Posterior vena cava (tissue), 2 donors: ENCODE measurements at places on chromosomes 4 and X. TPM values are rescaled to one million over a fixed set of nuclear protein-coding genes. Genes with fewer than 3 reads are reported as not detected.

The LPAR4 gene
- total RNA-seq = 1.4 TPM

The CYSLTR1 gene
- total RNA-seq = 7.9 TPM

The LDOC1 gene
- total RNA-seq = 36.7 TPM

DNA sequence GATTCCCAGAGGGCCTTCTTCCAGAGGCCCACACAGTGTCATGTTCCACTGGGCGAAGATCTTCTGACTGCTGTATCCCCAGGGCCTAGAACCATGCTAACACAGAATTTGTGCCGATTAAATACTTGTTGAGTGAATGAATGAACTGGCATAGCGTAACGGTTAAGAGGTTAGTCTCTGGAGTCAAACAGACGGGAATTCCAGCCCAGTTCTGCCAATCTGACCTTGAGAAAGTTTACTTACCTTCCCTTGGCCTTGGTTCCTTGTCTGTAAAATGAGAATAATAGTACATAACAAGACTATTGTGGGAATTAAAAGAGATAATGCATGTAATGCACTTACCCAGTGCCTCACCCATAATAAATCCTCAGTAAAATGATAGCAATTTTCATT, 58.3 kb upstream of the PLAC1 start:
- DNase-seq = no peak

GRCh38 chrX:69900491-69900890, 149.2 kb downstream of the AWAT2 start:
- no peak for DNase-seq

DNA sequence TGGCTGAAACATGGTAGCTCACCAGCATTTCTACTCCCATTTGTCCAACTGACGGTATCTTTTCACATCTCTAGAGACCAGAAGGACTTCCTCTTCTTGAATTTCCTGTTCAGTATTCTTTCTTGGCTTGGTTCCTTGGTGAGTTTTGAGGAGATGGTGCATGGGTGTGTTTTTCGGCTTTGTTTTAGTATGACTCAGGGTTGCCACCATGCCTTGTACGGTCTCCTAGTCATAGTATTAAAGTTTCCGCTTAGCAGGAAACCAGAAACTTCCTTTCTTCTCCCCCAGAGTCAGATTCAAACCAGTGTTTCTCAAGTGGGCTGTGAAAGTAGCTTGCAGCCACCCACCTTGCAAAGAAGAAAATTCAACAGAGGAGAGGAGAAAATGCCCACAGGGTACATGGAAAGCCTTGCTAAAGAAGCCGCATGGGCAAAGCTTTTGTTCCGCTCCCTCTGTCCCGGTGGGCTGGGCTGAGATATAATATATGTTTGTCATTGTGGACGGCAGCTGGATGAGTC, 5.7 kb downstream of the CD99 start:
- peak; percentile 48 for DNase-seq

The DMRTC1 gene
- total RNA-seq = not detected

- no peak for DNase-seq
Observed at GRCh38 chr4:82624819-82625218, 63.0 kb upstream of the TMEM150C start.

- DNase-seq = no peak
Observed at GRCh38 chrX:96689991-96690390, 5.3 kb downstream of the DIAPH2 start.
